ENCODE measurements at places on chromosomes 5 and 9.

- DNase-seq = peak; percentile 67
Measured at GRCh38 chr9:109253637-109254284, 67.1 kb downstream of the EPB41L4B start.

DNA sequence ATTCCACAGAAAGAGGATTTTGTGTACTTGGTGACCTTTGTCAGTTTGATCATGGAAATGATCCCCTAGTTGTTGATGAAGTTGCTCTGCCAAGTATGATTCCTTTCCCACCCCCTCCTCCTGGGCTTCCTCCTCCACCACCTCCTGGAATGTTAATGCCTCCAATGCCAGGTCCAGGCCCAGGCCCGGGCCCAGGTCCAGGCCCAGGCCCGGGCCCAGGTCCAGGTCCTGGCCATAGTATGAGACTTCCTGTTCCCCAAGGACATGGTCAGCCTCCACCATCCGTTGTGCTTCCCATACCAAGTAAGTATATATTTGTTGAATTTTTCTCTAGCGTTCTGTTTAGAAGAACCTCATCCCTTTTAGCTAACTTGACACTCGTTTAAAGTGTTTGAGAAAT is 30.0 kb downstream of the RBM27 start:
- DNase-seq = no peak

DNA sequence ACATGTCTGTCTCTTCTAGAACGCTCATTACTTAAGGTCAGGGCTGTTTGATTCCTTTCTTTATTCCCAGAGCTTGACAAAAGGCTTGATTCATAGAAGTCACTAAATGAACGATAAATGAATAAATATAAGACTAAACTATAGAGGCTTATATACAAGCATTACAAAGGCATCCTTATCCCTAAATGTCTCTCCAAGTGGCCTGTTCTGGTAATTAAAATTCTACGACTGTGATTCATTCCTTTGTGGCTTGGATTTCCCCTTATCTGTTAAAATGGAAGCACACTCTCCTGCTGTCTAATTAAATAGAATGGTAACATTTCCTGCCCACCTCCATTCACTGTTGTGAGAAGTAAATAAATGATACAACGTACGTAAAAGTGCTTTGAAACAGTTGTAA is 49.5 kb downstream of the C7 start:
- DNase-seq = no peak

GRCh38 chr5:55692509-55692908 is 19.6 kb downstream of the SLC38A9 start:
- DNase-seq = no peak

DNA sequence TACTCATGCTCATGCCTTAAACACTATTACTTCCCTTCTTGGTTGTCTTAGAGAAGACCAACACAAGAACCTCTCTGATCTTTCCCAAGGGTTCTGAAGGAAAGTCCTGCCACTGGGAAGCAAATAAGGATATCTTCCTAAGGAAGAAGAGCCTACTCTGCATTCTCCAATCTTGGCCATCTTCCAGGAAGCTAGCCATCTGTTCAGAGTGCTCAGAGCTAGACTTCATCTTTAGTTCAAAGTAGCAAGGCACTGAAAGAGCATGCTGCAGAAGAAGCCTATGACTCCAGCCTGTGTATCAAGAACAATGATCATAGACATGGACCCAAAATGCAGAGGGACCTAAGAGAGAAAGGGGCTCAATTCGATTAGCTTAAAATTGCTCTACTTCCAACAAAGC is 114.7 kb downstream of the KIAA0825 start:
- DNase-seq = no peak

- DNase-seq = no peak
Measured at GRCh38 chr9:20152151-20152725, 363.4 kb upstream of the SLC24A2 start.

DNA sequence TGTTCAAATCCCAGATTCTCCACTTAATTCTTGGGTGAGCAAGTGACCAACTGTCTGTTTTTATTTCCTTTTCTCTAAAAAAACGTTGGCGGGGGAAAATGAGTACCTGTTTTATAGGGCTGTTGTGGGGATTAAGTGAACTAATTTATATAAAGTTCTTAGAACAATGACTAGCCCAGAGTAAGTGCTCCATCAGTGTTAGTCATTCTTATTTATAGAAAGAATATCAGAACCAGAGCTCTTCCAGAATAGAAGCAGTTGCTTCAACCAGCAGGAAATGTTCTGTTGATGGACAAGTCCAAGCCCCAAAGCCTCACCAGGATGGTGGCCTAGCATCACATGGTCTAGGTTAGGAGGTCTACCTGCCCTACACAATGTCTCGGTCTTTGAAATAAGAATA is 379.2 kb downstream of the ACTL7B start:
- DNase-seq = peak; percentile 39

- DNase-seq = peak; percentile 94
Measured at GRCh38 chr5:141603923-141604717, 14.7 kb downstream of the DIAPH1 start.

GRCh38 chr5:137022725-137023124 is 476.4 kb downstream of the SPOCK1 start:
- DNase-seq = no peak

DNA sequence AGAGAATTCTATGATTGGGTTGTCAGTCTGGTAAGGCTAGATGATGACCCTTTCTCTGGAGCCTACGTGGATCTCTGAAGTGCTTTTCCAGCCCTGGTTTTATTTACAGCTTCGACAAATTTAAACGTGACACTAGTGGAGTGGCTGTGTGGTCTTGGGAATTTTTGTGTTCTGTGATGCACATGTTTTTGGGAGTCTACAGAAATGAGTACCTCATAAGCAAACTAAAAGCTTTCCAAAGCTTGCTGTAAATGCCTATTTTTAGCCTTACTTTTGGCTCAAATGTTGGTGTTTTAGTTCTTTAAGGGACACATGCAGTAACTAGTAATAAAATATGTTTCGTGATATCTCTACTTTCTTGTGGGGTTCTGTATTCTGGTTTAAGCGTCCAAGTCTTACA is 3.3 kb downstream of the LARP1 start:
- DNase-seq = no peak

DNA sequence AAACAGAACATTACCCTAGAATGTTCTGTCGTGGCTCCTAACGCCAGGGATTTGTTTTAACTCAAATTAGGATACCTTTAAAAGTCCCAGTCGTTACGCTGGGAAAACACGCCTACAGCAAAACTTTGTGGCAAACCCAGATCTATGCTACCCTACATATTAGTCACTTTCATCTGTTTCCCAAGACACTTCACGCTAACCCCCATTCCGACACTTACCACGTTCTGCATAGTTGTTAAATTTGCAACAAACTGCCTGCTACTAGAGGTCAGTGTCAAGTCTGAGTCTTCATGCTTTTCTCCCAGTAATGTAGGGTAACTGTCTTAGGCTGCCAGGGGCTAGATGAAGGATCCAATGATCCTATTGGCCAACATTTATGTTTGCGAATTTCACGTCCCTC is 140.3 kb downstream of the RASEF start:
- no peak for DNase-seq

- DNase-seq = no peak
Measured at GRCh38 chr5:7377761-7378160, 18.2 kb upstream of the ADCY2 start.

- DNase-seq = no peak
Measured at GRCh38 chr9:109923806-109924205, 143.8 kb downstream of the PALM2AKAP2 start.

- no peak for DNase-seq
Measured at GRCh38 chr5:91106842-91107511, 276.1 kb downstream of the ARRDC3 start.

GRCh38 chr5:120043431-120043830 is 414.1 kb downstream of the FAM170A start:
- no peak for DNase-seq

- DNase-seq = no peak
Measured at GRCh38 chr5:1734271-1734907, 65.2 kb downstream of the MRPL36 start.

- DNase-seq = peak; percentile 70
Measured at GRCh38 chr9:133351908-133352634, 4.1 kb downstream of the RPL7A start.

DNA sequence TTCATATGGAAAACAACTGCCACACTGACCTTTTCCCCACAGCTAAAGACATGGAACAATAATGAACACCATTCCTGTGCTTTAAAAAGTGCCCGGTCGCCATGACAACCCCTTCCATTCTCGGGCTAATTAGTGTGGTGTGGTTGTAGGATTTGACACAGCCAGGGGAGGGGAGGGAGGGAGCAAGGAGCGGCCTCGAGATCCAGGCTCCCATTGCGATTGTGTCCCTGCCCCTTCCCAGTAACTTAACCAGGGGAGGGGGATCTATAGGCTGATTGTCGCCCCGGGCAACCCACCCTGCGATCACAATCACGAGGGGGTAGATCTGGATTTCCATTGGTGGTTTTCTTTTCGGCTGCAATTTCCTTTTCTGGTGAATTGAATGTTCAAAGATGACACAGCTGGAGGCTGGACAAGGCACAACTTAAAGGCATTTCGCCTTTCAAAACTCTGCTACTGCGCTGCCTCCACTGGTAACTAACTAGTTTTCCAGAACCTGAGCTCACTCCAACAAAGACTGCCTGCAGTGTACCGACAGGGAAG is 96.7 kb upstream of the RETREG1 start:
- peak; percentile 49 for DNase-seq
